RPMI7951 (cell line): ENCODE measurements at places on chromosomes 2 and 18. TPM values are rescaled to one million over a fixed set of nuclear protein-coding genes. Genes with fewer than 3 reads are reported as not detected.

- DNase-seq = no peak
Observed at GRCh38 chr18:53142005-53142404, 802.0 kb downstream of the DCC start.

Gene LYG2
- total RNA-seq = not detected in 2 replicates

GRCh38 chr2:203928849-203929248 is 7.7 kb upstream of the ICOS start:
- peak; percentile 11 for DNase-seq

GRCh38 chr2:98012561-98012991 is 16.8 kb upstream of the TMEM131 start:
- no peak for DNase-seq

Gene LYPD6B
- total RNA-seq = 21.6 and 25.9 TPM in 2 replicates

- DNase-seq = no peak
Observed at GRCh38 chr18:3877678-3878077, 427.7 kb downstream of the TGIF1 start.

Gene CYS1
- total RNA-seq = 0.12 and 2.2 TPM in 2 replicates

Gene EFEMP1
- total RNA-seq = 3.7 and 5.7 TPM in 2 replicates

DNA sequence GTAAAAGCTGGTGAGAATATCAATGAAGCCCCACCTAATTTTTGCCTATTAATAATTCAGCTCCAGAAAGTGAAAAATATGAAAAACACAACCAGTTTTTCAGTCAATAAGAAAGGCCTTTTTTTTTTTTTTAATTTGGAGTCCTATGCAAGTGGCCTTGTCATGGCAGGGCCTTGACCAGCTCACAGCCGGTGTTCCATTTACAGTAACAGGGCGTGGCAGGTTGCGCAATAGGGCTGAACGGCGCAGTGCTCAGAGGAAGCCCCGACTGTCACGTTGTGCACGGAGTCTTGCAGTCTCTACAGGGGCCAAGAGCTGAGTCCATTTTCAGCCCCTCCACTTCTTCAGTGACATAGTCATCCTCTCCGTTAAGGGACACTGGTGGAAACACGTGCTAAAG is 184.1 kb upstream of the FN1 start:
- peak; percentile 87 for DNase-seq

Gene PRKAG3
- not detected in 2 replicates for total RNA-seq

DNA sequence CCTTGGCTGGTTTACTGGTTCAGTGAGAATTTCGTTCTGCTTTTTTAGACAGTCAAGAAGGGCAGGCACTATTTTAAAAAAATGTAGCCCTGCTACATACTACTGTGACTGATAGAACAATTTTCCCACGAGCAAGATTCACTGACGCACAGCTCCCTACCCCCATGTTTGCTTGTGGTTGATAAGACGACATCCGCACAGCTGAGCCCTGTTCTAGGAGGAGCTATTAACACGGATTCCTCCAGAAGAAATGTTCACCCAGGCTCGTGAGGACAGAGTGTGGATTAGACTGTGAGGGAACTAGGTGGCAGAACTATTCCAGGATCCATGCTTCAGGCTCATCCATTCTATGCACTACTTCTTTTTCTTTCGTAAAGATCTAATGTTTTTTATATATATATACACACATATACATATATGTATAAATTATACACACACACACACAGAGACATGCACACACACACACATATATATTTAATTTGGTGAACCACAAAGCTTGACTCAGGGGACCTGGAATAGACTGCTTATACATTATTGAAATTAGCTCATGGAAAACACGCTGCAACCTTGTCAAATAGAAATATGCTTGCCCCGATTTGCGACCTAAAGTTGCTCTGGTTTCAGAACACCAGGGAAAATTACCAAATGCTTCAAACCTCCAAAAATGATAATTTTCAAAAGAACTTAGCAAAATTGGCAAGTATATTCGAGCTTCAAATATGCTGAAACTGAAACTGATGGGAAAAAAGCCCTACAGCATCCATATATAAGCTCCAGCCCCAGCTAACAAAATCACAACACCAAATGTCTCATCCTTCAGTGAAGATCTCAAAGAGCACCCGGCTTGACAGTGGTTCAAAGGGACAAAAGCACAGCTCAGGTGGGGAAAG is 370.4 kb downstream of the SOCS6 start:
- no peak for DNase-seq

DNA sequence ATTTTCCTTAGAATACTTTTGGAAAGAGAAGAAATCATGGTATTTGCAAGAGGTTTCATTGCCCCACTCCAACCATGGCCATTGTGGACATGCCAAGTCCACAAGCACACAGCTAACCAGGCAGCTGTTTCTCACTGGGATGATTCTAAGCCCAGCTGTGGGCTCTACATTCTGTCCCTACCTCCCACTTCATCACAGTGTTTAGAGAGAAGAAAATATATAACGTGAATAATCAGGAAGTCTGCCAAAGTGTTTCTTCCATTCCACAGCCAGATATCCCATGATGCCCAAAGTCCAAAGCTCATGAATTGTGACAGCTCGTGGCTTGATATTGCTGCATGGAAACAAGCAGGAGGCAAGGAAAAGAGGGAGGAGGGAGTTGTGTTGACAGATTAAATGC is 433.7 kb upstream of the GYPC start:
- no peak for DNase-seq

GRCh38 chr2:64913357-64913869 is 75.8 kb upstream of the SLC1A4 start:
- DNase-seq = no peak

- no peak for DNase-seq
Observed at GRCh38 chr2:68135448-68136320, 22.0 kb upstream of the PNO1 start.

DNA sequence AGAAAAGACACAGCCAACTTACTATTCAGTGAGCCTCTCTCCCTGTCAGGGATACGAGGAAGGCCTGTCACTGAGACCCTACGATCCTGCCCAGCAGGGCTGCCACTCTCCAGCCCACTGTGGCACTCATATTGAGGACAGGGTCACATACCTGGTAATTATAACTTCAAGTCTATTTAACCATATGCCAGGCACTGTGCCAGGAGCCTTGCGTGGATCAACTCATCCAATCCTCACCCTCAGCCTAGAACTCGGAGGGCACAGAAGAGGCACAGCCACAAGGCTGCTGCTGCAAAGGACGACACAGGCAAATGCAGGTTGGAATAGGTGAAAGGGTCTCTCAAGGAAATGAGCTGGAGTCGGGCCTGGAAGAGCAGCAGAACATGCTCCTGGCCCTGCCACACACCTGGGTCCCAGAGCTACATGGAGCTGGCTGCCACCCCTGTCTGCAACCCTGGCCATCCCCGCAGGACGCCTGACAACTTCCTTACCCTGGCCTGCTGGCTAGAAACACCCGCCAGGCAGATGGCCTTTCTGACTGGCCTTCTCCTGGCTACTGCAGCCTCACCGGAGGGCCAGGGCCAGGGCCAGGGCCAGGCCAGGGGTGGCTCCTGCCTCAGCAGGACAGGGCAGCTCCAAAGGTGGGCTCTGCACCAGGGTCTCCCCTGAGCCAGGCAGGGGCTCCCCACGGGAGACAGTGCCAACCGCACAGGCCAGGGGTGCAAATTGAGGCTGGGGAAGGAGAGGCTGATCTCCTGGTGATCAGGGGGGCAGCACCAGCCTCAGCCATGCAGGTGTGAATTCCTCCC is 32.1 kb upstream of the SLC66A3 start:
- DNase-seq = no peak

Gene NPPC
- 0.59 TPM in 1 of 2 replicates, not detected in the other for total RNA-seq

Gene LHCGR
- total RNA-seq = not detected in 2 replicates
